ENCODE measurements at places on chromosomes 7 and 10.

GRCh38 chr10:13483073-13483472 is 45.7 kb downstream of the BEND7 start:
- no peak for DNase-seq

DNA sequence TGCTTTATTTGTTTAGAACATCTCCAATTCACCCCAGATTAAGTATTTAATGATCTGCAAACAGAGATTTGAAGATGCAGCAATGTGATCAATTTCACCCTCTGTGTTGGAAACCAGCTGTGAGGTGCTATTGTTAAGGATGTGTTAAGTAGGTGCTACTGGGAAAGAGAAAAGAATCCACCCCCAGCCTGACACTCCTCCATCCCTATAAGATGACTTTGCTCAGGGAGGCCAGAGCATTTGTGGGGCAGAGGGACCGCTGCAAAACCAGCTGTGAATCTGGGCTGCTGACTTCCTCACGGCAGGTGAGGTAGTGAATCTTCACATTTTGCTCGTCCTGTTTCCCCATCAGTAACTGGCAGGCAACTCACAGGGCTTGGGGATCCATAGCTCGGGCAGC is 297.5 kb downstream of the GFRA1 start:
- no peak for DNase-seq

GRCh38 chr10:7986851-7987250 is 67.6 kb upstream of the GATA3 start:
- no peak for DNase-seq

GRCh38 chr10:6843481-6843881 is 263.4 kb upstream of the PRKCQ start:
- no peak for DNase-seq

- no peak for DNase-seq
These were observed 16.4 kb downstream of the IFIT3 start for GRCh38 chr10:89344156-89344555.

- DNase-seq, result peak; percentile 40
These were observed 64.9 kb upstream of the GPR22 start for GRCh38 chr7:107404740-107405537.

DNA sequence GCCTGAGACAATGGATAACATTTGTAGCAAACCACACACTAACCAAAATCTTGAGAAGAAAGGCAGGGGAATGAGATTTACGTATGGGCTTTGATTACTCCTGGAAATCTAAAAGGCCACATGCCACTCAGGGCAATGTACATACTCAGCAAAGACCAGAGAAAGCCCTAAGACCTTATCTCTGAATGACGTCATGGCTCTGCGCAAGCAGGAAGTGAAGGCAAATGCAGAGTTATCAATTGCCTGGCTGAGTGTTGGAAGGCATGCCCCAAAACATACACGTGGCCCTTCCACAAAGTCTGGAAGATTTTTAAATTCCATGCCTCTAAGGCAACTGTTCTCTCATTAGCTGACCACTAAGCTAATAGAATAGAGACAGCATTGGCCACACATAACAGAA is 90.9 kb upstream of the NRBF2 start:
- DNase-seq, result peak; percentile 1

- peak; percentile 35 for DNase-seq
These were observed 37.0 kb downstream of the RBM20 start for GRCh38 chr10:110681023-110681681.

- DNase-seq, result peak; percentile 55
These were observed 206.9 kb upstream of the MBL2 start for GRCh38 chr10:52979295-52979990.

DNA sequence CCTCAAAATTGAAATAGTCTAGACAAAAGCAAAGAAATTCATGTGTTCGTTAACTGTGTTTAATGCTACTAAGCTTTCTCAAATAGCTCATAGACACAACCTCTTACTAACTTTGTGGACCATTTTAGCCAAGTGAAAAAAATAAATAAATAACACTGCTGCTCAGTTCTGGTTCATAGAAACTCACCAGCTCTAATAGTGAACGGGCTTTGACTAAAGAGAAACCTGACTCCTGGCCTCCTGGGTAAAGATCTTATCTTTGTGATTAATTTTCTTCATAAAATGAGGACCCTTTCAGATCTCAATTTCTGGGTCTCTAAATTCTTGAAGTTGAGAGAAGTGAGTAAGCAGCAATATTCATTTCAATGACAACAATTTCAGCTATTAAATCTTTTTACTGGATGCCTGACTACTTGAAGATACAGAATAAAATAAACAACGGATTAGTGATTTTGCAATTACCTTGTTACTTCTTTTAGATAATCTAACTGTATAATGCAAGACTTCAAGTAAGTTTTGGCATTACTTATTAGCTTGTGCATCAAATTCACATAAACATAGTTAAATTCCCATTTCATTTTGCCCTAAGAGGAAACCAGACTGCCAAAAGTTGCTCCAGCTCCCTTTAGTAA is 3.1 kb downstream of the CADPS2 start:
- no peak for DNase-seq

DNA sequence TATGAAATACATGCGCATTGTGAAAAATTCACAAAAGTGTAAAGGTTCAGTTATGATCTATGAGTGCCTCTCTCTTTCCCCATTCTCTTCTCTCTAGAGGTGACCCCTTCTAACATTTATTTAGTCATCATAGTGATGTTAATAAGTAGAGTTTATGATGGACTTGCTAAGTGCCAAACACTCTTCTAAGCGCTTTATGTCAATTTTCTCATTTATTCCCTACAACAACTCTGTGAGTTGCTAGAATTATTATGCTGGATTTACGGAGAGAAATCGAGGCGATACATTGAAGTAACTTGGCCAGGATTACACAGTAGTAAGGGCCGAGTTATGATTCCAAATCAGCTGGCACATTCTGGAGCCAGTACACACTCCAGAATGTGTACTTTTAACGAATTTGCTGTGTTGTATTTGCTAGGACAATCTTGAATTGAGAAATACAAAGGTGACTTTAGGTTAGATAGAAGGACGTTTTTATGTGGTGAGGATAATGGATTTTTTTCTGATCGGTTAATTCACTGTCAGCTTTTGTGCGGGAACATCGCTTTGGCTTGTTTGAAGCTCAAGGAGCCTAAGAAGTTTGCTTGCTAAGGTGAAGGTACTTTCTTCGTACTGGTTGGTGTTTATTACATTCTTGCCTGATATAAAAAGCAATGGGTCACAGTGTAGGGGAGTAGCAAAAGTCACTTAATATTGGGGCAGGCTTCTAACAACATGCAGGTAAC is 1.4 kb downstream of the ATRNL1 start:
- DNase-seq, result no peak

DNA sequence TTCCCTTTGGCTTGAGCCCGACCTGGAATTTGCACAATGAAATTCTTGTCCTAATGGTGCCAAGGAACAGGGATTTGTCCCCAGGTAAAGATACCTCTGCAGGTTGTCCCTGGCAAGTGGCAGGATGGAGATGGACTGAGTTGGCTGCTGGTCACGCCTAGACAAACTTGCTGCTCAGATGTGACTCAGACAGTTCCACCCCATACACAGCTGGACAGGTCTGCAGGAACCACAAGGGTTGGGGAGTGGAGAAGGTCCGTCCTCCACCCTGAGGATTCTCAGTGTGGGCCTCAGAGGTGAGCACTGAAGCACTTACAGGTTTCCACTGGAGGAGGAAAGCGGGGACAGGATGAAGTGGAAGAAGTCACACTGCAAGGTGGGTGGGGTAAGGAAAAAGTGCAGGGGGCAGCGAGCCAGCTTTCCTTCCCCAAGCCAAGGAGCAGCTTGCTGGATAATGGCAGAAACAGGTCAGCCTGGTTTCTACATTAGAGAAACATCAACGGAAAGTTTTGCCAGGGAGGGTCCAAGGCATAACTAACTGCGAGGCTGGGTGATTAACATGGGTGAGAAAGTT is 20.5 kb downstream of the ITPRIP start:
- peak; percentile 60 for DNase-seq

GRCh38 chr7:80146545-80147182 is 12.0 kb downstream of the GNAI1 start:
- no peak for DNase-seq

DNA sequence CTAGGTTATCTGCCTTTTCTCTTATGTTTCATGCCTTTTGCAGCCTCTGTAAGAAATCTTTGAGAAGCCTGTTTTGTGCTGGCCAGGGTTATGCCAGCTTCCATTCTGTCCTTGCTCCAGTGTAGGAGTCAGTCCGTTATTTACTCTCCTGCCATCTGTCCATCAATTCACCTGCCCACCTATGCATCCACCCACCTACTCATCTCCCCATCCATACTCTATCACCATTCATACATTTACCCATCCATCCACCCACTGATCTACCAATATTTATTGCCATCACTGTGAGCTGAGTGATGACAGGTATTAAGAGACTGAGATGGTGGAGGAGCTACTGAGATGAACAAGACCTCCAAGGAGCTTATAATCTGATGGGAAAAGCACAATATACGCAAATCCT is 12.7 kb upstream of the PPIF start:
- no peak for DNase-seq

DNA sequence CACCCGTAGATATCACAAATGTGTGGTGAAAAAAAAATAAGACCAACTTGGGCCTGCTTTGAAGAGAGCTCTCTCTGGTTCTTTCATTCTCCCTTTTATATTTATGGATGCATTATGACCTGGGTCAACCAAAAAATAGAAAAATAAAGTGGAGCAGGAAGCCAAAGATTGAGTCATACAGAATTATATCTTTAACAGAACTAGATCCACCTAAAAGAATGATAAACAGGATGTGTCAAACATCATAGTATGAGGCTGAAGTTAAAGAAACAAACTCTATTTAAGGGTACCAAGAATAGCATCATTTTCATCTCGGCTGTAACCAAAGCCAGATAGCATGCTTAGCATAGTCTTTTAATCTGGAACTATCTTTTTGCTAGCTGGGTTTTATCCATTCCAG is 28.8 kb upstream of the NMT2 start:
- no peak for DNase-seq

- DNase-seq, result peak; percentile 95
These were observed 113.4 kb downstream of the BTRC start for GRCh38 chr10:101467286-101467770.

All from bronchial epithelial cell (primary cell).